Hippocampal formation (tissue), 2 donors: ENCODE measurements at places on chromosomes 12 and 14.

DNA sequence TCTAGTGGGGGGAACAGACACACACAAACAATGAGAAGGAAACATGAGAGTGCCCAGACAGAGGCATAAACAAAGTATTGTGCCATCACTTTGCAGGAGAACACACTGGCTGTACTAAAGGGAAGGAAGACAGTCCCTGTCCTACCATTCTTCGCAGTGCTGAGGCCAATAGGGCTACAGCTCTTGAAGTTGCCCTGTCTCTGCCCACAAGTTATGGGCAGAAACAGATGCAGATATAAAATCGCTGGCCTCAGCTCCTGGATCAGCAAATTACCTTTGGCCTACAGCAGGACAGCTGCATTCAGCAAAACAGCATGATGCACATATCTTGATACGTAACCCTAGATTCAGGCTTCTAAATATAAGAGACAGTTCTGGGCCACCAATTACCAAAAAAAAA lies 23.0 kb upstream of the PRKAB1 start:
- DNase-seq = no peak

- DNase-seq = no peak
Observed at GRCh38 chr12:55818140-55818728, 393 bp downstream of the ORMDL2 start.

DNA sequence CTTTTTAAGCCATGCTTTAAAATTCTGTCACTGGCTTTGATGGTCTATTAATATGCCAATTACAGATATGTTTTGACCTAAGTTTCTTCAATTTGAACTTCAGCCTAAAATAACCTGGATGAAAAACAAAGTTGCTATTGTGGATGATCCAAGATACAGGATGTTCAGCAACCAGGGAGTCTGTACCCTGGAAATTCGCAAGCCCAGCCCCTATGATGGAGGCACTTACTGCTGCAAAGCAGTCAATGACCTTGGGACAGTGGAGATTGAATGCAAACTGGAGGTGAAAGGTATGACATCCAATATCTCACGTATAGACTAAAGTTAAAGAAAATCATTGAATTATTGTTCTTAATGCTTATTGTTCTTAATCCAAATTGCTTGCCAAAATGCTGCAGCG lies 17.2 kb upstream of the CHPT1 start:
- no peak for DNase-seq

DNA sequence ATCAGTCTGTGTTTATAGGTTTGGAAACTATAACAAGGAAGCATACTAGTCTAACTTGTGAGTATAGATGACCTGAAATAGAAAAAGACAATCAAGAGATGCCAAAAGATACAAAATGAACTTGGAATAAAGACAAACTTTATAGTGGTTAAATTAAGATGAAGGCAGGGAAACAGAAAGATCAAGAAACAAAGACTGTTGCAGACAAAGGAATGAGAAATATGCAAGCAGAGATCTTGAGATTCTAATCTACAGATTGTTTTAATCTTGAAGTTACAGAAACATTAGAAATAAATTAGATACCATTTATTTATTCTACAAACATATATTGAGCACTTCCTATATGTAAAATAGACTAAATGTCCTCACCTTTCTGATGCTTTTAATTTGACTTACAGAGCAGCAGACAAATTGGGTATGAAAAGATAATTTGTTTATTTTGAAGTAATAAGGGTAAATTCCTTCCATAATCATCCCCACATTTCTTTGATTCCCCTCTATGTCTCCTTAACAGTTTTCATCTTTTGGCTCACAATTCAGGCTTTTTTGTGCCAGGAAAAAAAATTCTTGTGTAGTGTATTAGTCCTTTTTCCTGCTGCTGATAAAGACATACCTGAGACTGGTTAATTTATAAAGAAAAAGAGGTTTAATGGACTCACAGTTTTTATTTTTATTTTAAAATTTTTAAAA lies 134.4 kb downstream of the KITLG start:
- DNase-seq = no peak
